ENCODE measurements at places on chromosomes 5 and 9.

DNA sequence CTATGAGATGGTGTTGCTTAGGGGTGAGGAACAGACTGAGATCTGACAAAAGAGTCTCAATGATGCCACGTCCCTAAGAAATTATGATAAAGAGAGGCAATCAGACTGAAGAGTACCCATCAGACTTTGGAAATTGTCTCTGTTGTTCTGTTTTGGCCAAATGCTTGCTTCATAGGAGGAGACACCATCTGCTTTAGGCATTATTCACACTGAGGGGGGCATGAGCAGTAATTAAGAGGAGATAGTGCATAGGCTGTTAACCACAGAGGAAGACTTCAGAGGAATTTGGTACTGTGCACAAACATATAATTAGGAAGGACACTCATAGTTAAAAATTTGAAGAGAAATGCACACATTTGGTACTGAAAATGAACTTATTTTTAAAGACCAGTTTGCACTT lies 190.7 kb downstream of the FAM170A start:
- DNase-seq = no peak

DNA sequence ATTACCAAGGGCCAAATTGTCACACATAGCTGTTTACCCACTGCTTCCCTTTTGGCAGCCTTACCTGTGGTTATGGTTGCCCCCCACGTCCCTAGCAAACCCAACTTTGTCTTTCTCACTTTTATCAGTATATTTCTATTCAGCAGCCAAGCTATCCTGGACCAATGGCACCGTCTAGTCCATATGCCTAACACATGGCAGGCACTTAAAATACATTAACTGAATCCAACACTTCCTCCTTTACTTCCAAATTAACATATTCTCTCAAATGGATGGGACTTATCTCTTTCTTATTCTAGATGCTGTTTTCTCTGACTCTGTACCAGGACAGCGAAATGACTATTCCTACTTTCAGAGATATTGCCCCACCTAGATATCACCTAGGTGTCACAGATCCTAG lies 50.9 kb upstream of the SLC44A1 start:
- no peak for DNase-seq

- DNase-seq = no peak
Measured at GRCh38 chr9:123527981-123528380, 172.0 kb downstream of the CRB2 start.

- no peak for DNase-seq
Measured at GRCh38 chr9:138063033-138063432, 185.5 kb downstream of the CACNA1B start.

- DNase-seq = no peak
Measured at GRCh38 chr9:79152306-79152705, 419.5 kb upstream of the TLE4 start.

DNA sequence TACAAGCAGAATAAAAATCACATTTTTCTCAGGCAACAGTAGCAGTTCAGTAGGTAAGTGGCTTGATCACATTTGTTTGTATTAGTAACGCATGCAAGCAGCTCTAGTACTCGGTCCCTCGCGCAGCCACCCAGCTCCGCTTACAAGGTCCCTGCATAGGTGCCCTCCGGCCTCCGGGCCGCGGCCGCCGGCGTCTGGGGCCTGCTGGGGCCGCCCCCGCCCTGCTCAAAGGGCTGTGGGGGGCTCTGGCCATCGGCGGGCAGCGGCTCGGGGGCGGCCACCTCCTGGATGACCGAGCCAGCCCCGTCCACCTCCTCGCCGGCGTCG lies 50.2 kb upstream of the UBAC1 start:
- DNase-seq = no peak

GRCh38 chr9:136713550-136713949 lies 1.2 kb downstream of the DIPK1B start:
- no peak for DNase-seq

DNA sequence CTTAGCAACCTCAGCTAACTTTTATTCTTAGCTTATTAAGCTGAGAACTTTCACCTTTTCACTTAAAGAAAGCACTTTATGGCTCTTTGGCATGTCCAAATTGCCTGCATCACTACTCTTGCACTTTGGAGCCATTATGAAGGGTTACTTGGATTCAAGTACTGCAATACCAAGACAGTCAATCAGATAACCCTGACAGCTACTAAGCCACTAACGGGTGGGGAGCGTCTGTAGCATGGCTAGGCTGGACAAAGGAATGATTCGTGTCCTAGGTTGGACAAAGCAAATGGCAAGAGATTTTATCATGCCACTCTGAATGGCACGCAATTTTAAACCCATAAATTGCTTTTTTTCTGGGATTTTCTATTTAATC lies 39.6 kb downstream of the TRPM6 start:
- no peak for DNase-seq

- no peak for DNase-seq
Measured at GRCh38 chr9:131874447-131874846, 134.6 kb upstream of the RAPGEF1 start.

DNA sequence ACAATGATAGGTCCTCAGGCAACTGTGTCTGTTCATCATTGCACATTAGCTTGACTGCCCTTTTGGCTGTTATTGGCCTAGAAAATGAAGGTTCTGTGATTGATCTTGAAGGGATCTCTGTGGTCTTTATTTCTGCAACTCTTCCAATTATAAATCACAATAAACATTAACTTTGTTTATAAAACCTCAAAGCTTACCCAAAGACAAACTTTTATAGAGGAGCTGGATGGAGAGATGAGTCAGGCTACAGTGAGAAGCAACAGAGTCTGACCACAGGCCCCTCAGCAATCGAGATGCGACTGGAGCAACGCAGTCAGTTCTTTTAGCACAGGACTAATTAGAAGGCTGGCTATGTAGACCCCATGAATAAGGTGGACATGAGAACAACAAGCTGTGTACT lies 5.3 kb downstream of the MACROH2A1 start:
- no peak for DNase-seq

DNA sequence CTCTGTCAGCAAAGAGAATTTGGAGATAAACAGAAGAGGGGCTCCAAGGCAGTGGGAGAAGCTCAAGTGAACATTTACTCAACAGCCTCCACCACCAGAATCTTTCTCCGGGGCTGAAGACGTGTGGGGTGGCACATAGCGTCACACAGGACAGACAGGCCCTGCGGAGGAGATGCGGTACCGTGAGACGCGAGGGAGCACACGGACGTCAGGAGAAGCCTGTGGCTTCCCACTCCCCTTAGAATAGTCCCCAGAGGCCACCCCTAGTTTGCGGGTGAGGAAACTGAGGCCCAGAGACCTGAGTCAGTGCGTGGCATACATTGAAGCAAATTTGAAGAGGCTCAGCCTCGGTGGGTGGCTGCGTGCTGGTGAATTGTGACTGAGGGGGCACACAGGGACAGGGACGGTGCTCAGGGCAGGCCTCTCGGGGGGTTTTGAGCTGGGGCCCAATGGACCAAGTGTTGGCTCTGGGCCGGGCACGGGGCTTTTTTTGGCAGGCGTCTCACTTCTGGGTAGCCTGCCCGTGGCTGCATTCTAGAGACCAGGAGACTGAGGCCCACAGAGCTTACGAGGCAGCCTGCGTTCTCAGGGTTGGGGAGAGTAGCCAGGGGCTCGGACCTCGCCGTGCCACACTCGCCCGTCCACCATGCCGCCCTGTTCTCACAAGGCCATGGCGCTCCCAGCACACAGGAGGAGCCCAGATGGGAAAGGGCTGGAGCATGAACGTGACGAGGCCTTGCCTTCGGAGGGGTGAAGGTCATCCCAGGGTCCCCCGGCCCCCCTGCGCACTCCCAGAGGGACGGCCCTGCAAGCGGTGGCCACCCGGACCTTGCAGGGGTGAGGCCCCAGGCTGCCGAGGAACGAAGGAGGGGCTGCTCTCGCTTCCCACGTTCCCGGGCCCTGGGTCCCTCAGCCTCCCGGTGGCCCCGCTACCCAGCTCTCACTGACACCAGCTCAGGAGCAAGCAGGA lies 220.6 kb downstream of the C9orf50 start:
- no peak for DNase-seq

DNA sequence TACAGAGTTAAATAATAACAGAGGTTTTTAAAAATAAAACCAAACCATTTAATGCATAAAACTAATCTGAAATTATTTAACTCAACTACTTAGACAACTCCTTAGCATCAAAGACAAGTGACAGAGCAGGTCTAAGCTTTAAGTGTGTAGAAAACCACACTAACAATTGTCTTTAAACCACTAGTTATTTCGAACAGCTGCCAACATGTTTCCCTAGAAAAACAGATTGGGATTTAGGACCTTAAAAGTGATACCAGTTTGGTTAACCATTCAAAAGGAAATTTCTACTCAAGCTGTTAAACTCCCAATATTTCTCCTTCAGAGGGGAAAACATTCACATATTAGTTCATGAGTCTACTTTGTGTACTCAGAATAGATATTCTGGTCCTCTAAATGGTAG lies 208.7 kb downstream of the BNC2 start:
- DNase-seq = no peak

DNA sequence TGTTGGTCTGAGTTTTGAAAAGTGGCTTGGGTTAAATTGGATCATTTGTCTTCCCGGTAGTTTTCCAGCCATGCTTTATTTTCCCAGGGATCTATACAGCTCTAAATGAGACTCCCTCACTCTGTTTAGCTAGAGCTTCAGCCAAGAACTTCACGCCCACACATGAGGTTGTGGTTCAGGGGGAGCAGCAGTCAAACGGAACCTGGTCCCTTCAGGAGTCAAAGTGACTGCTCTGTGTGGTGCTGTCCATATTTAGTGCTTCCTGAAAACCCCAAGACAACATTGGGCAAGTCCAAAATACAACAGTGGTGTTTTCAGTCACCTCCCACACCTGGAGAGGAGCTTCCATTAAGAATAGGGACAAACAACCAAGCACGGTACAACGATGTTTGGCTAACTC lies 90.5 kb downstream of the ANKH start:
- no peak for DNase-seq

GRCh38 chr5:6376974-6377520 lies 1.3 kb downstream of the MED10 start:
- DNase-seq = no peak
